T-helper 17 cell (primary cell): ENCODE measurements at places on chromosomes 1 and 21.
A peak's percentile ranks its signal among the peaks of the same experiment; 100 is the strongest.

DNA sequence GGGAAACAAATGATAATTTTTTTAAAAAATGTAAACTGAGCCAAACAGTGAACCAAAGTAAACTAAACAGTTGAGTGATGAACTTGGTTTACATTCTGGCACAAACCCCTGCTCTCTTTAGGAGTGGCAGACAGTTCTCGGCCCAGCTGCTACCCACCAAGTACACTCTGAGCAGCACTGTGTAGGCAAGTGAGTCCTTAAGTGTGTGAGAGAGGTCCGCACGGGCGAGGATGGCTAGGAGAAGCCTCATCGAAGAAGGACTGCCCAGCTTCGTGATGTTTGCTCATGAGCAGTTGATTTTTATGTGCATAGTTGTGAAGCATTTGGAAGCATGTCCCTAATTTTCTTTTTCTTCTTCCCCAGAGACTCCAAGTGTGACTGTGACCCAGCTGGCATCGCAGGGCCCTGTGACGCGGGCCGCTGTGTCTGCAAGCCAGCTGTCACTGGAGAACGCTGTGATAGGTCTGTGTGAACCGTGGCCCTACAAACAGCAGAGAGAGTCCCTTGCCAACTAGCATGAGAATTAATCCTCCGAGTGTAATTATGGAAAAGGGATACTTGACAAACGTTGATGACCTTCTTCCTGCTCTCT lies 32.1 kb downstream of the LAMC2 start:
- no peak for DNase-seq

GRCh38 chr1:22031214-22031962 lies 21.1 kb upstream of the CDC42 start:
- DNase-seq = no peak

- no peak for DNase-seq
Observed at GRCh38 chr1:9700340-9700739, 48.8 kb downstream of the PIK3CD start.

DNA sequence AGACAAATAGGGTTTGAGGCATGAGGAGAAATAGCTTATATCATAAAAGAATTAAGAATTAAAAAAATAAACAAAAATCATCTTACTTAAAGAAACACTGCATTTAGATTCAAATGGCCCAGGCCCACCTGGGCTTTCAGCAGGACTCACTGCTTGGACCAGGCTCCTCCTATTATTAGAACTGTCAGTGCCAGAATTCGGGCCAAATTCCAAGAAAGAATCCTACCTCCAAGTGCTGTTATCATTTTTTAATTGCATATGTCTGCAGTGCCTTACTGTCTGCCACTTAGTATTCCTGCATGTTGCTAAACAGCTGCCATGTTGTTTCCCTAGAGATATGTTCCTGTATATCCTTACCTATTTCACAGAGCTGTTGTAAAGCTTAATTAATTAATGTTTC lies 112.0 kb downstream of the BARHL2 start:
- no peak for DNase-seq

GRCh38 chr1:27154469-27154990 lies 395 bp downstream of the SLC9A1 start:
- no peak for DNase-seq

DNA sequence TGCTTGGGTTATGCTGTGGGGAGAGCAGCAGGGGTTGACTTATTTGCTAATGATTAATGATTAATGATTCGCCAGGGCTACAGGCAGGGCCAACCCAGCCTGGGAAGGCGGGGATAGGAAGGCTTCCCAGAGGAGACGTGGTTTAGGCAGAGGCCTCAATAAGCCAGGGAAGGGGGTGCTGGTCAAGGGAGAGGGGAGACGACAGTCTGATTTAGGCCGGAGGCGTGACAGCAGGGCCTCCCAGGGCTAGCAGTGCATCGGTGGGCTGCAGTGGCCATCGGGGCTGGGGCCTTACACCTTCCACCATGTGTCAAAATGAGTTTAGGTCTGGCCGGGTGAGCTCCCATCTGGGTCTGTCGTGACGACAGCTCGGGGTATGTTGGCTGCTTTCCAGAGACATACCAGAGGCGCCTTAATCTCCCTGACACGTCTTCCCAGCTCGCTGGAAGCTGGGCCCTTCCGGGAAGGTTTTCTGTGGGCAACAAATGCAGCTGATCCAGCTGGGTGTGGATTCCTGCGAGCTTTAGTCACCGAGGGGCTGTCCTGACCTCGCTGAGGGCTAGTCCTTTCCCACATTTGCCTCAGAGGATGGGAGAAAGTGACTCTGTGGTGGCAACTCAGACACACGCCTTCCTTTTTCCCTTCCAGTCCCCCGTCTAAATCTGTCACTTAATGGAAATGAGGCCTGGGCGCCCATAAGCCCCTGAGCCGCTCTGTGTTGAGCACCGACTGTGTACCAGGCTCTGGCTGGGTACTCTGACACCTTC lies 3.7 kb upstream of the SLC1A7 start:
- no peak for DNase-seq

- no peak for DNase-seq
Observed at GRCh38 chr1:62397301-62397700, 39.5 kb upstream of the USP1 start.

- no peak for DNase-seq
Observed at GRCh38 chr1:179053486-179053885, 27.8 kb downstream of the FAM20B start.

GRCh38 chr1:3570066-3570986 lies 41.0 kb downstream of the MEGF6 start:
- DNase-seq = no peak

DNA sequence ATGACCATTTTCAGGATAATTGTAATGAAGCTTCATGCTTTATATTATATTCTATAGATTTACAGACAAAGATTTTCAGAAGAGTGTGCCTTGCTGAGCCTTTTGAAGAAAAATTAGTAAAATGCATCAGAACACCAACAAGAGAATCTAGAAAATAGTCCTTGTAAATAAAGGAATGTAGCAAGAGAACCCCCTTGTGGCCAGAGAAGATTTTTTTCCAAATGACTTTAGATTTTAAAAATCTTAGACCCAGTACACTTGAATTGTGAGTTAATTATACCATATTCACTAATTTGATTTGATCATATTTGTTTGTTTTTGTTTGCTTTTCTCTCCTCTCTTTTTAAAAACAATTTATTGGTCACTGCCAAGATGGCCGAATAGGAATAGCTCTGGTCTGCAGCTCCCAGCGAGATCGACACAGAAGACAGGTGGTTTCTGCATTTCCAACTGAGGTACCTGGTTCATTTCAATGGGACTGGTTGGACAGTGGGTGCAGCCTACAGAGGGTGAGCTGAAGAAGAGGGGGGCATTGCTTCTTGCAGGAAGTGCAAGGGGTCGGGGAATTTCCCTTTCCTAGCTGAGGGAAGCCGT lies 12.8 kb upstream of the IFI44L start:
- no peak for DNase-seq

GRCh38 chr1:95168028-95168427 lies 50.9 kb downstream of the TLCD4 start:
- no peak for DNase-seq

DNA sequence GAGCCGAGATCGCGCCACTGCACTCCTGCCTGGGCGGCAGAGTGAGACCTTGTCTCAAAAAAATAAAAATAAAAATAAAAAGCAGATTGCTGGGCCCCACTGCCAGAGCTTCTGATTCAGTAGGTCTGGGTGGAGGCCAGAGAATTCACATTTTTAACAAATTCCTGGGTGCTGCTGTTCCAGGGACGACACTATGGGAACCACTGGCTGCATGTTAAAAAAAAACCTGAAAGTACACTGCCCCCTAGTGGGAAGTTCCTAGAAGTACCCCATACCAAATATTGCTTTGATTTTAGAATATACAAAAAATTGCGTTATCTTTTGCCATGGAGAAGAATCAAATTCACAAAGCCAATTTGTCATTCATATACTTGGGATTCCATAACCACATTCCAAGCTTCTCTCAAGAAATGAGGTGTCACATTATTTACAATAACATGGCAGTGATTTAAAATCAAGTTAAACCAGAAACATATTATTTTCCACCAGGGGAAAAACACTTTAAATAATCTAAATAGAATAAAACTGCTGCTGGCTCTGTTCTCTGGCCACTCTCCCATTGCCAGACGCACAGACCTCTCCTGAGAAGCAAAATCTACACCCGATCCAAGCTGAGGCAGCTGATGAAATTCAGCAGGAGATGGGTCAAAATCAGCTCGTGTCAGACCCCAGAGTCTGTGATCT lies 27.4 kb downstream of the SYF2 start:
- DNase-seq = no peak

DNA sequence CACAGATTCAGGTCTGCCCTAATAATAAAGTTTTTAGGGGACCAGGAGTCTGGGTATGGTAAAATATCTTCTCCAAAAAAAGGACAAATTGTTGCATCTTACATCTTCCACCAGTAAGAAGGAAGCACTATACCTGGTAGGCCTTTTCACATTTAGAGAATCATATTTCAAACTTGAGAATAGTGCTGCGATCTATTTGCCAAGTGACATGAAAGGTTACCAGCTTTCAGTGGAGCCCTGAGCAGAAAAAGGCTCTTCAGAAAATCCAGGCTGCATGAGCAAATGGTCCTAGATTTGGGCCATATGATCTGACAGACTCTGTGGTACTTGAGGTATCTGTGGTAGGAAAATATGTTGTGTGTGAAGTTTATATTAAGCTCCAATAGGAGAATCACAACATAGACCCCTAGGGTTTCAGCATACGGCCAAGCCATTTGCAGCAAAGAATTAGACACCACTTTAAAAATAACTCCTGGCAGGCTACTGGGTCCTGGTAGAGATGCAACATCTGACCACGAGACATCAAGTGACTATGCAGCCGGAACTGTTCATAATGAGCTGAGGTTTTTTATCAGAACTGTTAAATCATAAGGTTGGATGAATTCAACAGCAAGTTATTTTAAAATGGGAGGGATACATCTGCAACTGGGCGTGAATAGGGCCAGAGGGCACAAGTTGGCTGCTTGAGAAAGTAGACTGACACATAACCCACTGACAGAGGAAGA lies 38.6 kb upstream of the CCDC190 start:
- DNase-seq = no peak

GRCh38 chr21:36918291-36918690 lies 48.2 kb downstream of the HLCS start:
- DNase-seq = no peak

GRCh38 chr21:36783612-36784374 lies 84.9 kb downstream of the SIM2 start:
- no peak for DNase-seq

GRCh38 chr21:39441502-39442475 lies 3.8 kb downstream of the LCA5L start:
- DNase-seq = peak; percentile 10
